SJSA1 (cell line): ENCODE measurements at places on chromosomes 7 and 10. TPM values are rescaled to one million over a fixed set of nuclear protein-coding genes. Genes with fewer than 3 reads are reported as not detected.

DNA sequence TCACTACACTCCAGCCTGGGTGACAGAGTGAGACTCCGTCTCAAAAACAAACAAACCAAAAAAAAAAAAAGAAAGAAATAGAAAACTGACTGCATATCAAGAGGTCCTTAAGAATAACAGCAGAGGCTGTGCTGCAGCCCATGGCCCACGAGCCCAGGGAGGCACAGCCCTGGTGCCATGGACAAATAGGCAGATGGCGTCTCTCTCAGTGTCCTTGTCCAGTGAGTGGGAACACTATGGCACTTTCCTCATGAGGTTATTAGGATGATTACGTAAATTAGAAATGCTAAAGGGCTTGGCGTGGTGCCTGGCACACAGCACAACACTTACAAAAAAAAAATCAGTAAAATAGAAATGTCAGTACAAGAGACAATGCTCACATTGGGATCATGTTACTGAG, 33.4 kb upstream of the PFKP start:
- H3K27ac ChIP-seq, result peak overlapping the region; percentile 8; the same call in 1 of the 2 replicates
- H3K4me1 ChIP-seq, result peaks cover 54% of the 10 kb centered on the region
- H3K27me3 ChIP-seq, result no peaks in the 10 kb centered on the region
- no peaks in the 10 kb centered on the region for H3K36me3 ChIP-seq
- DNase-seq, result no peak

DNA sequence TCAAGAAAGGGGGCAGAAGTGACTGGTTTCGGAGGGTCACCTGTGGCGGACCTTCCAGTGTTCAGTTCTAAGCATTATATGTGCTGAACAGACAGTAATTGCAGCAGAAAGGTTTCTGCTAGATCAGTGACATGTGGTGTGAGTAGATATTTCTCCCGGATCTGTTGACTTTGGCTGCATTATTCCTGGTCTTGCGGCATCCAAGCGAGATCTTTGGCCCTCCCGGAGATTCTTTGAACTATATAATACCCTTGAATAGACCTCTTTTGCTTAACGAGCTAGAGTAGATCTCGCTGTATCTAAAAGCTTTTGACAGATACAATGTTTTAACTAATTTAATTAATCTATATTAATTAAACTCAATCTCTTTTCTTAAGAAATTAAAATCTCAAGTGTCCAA, 99.8 kb downstream of the PTN start:
- H3K4me3 ChIP-seq, result no peak overlapping the region
- no peaks in the 10 kb centered on the region for H3K4me1 ChIP-seq
- H3K27ac ChIP-seq, result no peak overlapping the region
- no peak for DNase-seq
- H3K27me3 ChIP-seq, result no peaks in the 10 kb centered on the region
- H3K36me3 ChIP-seq, result no peaks in the 10 kb centered on the region

DNA sequence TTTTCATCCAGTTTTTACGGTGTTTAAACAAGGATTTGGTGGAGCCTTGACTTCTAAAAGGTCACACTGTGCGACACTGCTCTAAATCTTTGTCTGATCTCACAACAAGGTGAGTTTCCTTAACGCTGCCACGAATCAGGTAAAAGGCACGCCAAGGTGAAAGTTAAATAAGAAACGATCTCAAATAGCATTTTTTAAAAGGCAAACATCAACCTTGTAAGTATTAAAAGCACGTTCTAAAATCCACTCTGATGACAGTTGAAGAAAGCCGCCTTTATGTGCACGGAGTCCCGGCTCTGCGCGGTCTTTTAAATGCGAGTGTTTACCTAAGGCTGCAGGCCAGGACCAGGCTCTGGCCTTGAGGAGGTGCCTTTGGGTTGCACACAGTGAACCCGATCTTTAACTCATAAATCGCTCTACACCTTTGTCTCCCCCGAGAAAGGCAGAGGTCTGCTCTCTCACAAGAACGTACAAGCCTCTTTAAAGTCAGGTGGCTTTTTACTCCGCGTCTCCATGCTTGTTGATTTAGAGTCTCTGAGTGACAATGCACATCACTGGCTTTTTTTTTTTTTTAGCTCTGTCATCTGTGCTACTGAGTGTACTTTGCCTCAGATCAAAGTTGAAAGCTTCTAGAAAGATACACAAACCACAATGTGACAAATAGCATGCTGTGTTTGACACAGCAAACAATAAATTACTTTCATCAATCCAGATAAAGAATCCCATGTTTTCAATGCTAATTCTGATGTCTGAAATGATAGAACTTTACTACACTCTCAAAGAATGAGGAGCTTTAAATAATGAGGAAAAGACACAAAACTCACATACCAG, 25.9 kb upstream of the RNF32 start:
- peaks cover 4% of the 10 kb centered on the region; the same call in 1 of the 2 replicates for H3K27me3 ChIP-seq
- DNase-seq, result no peak
- no peak overlapping the region for H3K27ac ChIP-seq
- H3K4me1 ChIP-seq, result no peaks in the 10 kb centered on the region

DNA sequence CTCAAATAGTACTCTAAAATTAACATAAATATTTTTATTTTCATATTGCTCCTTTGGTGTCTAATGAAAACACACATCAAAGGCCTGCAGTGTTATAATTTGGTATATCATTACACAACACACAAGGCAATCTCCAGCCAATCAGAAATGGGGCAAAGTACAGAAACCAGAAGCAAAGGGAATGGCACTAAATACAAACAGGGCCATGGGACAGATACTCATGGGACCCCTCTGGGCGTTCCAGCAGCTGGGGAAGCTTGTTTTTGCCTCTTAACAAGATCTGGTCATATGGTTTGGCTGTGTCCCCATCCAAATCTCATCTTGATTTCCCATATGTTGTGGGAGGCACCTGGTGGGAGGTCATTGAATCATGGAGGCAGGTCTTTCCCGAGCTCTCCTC, 551.8 kb upstream of the NRP1 start:
- H3K4me3 ChIP-seq, result no peak overlapping the region
- no peaks in the 10 kb centered on the region for H3K36me3 ChIP-seq
- no peaks in the 10 kb centered on the region for H3K4me1 ChIP-seq
- DNase-seq, result no peak
- H3K27ac ChIP-seq, result no peak overlapping the region

GRCh38 chr10:75597773-75598440, 166.5 kb downstream of the LRMDA start:
- no peaks in the 10 kb centered on the region for H3K36me3 ChIP-seq
- no peaks in the 10 kb centered on the region for H3K4me1 ChIP-seq
- H3K27me3 ChIP-seq, result 0 out of 2 replicates have a peak, but pooled peaks cover 4% of the 10 kb centered on the region
- H3K27ac ChIP-seq, result no peak overlapping the region
- no peak for DNase-seq

- H3K36me3 ChIP-seq, result no peaks in the 10 kb centered on the region
- peaks cover 15% of the 10 kb centered on the region for H3K4me1 ChIP-seq
- H3K27me3 ChIP-seq, result no peaks in the 10 kb centered on the region
Observed at GRCh38 chr7:22681312-22681711, 45.7 kb upstream of the IL6 start.

DNA sequence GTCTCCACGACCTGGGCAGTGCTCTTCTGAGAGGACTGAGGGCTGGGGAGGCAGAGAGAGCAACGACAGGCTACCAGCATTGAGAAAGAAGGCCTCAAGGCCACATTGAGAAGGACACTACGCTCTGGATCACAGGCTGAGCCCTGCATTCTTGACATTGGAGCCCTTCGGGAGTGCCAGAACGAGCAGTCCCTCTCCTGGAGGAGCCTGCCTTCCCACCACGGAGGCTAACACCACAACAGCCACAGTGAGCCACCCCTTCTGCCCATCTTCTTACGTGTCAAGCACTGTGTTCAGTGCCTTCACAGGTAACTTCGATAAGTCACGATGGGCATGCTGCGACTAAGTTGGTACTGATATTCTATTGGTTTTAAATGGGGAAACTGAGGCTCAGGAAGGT, 267.8 kb downstream of the RPS24 start:
- H3K4me1 ChIP-seq, result peaks cover 9% of the 10 kb centered on the region
- H3K27ac ChIP-seq, result no peak overlapping the region
- no peaks in the 10 kb centered on the region for H3K36me3 ChIP-seq
- DNase-seq, result no peak

DNA sequence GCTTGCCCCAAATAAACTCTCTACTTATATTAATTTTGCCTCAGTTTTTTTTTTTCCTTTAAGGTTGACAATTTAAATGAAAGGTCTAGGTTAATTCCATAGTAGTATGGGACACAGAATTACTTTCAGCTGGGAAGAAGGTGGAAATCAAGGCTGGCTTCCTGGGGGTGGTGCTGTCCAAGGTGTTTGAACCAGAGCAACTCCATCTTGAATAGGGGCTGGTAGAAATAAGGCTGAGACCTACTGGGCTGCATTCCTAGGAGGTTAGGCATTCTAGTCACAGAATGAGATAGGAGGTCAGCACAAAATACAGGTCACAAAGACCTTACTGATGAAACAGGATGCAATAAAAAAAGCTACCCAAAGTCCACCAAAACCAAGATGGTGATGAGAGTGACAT, 1190.8 kb upstream of the AUTS2 start:
- H3K36me3 ChIP-seq, result no peaks in the 10 kb centered on the region
- H3K4me3 ChIP-seq, result no peak overlapping the region
- H3K27me3 ChIP-seq, result no peaks in the 10 kb centered on the region
- H3K4me1 ChIP-seq, result no peaks in the 10 kb centered on the region
- no peak overlapping the region for H3K27ac ChIP-seq

GRCh38 chr10:92690211-92690914, 608 bp downstream of the HHEX start:
- H3K4me3 ChIP-seq, result peak overlapping the region; percentile 94
- H3K36me3 ChIP-seq, result peaks cover 57% of the 10 kb centered on the region
- H3K4me1 ChIP-seq, result peaks cover 28% of the 10 kb centered on the region
- no peaks in the 10 kb centered on the region for H3K27me3 ChIP-seq

- H3K36me3 ChIP-seq, result 0 out of 2 replicates have a peak, but pooled peaks cover 3% of the 10 kb centered on the region
- H3K4me1 ChIP-seq, result no peaks in the 10 kb centered on the region
- no peak overlapping the region for H3K4me3 ChIP-seq
- no peaks in the 10 kb centered on the region for H3K27me3 ChIP-seq
- H3K27ac ChIP-seq, result no peak overlapping the region
Observed at GRCh38 chr7:133060004-133060403, 21.9 kb downstream of the CHCHD3 start.

GRCh38 chr7:6476596-6477317, 29.0 kb upstream of the DAGLB start:
- H3K27me3 ChIP-seq, result no peaks in the 10 kb centered on the region
- H3K4me1 ChIP-seq, result peaks cover 15% of the 10 kb centered on the region
- no peak for DNase-seq
- peaks cover 86% of the 10 kb centered on the region for H3K36me3 ChIP-seq
- H3K27ac ChIP-seq, result no peak overlapping the region
- no peak overlapping the region for H3K4me3 ChIP-seq

GRCh38 chr10:59229441-59229840, 53.0 kb downstream of the PHYHIPL start:
- DNase-seq, result no peak
- H3K27ac ChIP-seq, result no peak overlapping the region
- no peak overlapping the region for H3K4me3 ChIP-seq
- H3K36me3 ChIP-seq, result no peaks in the 10 kb centered on the region
- no peaks in the 10 kb centered on the region for H3K4me1 ChIP-seq

DNA sequence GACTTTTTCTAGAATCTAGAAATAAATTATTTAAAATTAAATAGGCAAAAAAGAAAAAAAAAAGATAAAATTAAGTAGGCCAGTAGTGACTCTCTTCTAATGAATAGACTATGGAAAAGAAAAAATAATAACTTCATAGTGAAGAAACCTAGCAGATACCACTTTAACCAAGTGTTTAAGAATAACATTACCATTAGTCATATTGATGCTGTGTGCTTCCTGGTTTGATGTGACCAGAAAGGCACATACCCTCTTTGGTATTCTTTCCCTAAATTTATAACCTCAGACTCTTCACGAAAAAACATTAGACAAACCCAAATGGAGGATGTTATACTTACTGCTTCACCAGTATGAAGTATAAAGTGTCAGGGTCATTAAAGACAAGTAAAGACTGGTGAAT, 42.6 kb downstream of the KIF20B start:
- H3K4me1 ChIP-seq, result no peaks in the 10 kb centered on the region
- no peak for DNase-seq
- H3K36me3 ChIP-seq, result peaks cover 65% of the 10 kb centered on the region
- H3K27ac ChIP-seq, result no peak overlapping the region

DNA sequence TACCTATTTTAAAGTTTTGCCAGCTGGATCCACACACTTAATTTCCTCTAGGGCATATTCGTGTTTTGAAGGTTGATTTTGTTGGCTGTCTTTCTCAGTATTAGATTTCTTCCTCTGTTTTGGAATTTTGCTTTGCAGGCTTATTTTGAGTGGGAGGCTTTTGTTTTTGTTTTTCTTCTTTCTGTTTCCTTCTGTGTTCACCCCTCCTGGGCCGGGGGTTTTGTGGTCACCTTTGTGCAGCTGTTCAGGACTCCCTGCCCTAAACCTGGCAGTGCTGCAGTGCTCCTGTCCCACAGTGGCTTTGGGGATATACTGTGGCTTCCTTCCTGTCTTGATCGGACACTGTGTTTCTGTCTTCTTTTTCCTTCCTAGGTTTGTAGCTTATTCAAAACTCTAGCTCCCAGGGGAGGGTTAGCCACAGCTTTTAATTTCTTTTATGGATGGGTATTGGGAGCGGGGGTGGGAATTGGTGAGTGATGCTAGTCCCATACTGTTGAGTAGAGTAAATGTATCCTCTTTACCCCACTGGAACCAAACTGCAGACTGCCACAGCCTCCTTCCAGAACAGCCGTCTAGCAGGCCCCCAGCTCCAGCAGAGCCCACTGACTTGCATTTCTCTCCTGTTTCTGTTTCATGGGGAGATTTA, 228.7 kb upstream of the FZD8 start:
- H3K4me1 ChIP-seq, result peaks cover 10% of the 10 kb centered on the region
- H3K27ac ChIP-seq, result no peak overlapping the region
- H3K27me3 ChIP-seq, result no peaks in the 10 kb centered on the region
- no peak for DNase-seq
- H3K4me3 ChIP-seq, result no peak overlapping the region

GRCh38 chr7:17289074-17289645, 9.3 kb upstream of the AHR start:
- no peaks in the 10 kb centered on the region for H3K4me1 ChIP-seq
- H3K4me3 ChIP-seq, result no peak overlapping the region
- no peaks in the 10 kb centered on the region for H3K36me3 ChIP-seq
- H3K27ac ChIP-seq, result no peak overlapping the region
- DNase-seq, result no peak

GRCh38 chr7:151408839-151409666, 785 bp downstream of the WDR86 start:
- H3K4me3 ChIP-seq, result peak overlapping the region; percentile 33; the same call in 1 of the 2 replicates
- peaks cover 24% of the 10 kb centered on the region for H3K4me1 ChIP-seq
- H3K27me3 ChIP-seq, result peaks cover 46% of the 10 kb centered on the region
- H3K36me3 ChIP-seq, result no peaks in the 10 kb centered on the region
- H3K27ac ChIP-seq, result no peak overlapping the region

GRCh38 chr7:148806187-148806586, 77.9 kb downstream of the EZH2 start:
- no peak overlapping the region for H3K27ac ChIP-seq
- H3K4me1 ChIP-seq, result no peaks in the 10 kb centered on the region
- no peak overlapping the region for H3K4me3 ChIP-seq

The ASAH2 gene
- total RNA-seq, result 1.9 TPM in 1 of 2 replicates, not detected in the other

The TMEM213 gene
- not detected in 2 replicates for total RNA-seq

The SPOCK2 gene
- not detected in 2 replicates for total RNA-seq

The NKX1-2 gene
- not detected in 2 replicates for total RNA-seq

The TLX1 gene
- total RNA-seq, result not detected in 2 replicates

The AFAP1L2 gene
- total RNA-seq, result 1.3 and 2.1 TPM in 2 replicates

The C10orf105 gene
- total RNA-seq, result not detected in 2 replicates

The CYP3A4 gene
- not detected in 2 replicates for total RNA-seq

The ZCCHC24 gene
- total RNA-seq, result 9.2 and 10.4 TPM in 2 replicates

The LRGUK gene
- total RNA-seq, result 0.05 TPM in 1 of 2 replicates, not detected in the other

The LRRD1 gene
- not detected in 2 replicates for total RNA-seq

The NEUROG3 gene
- total RNA-seq, result not detected in 2 replicates

The GJC3 gene
- not detected in 2 replicates for total RNA-seq

The CYP26A1 gene
- total RNA-seq, result 1.2 and 1.7 TPM in 2 replicates

The SLC26A5 gene
- total RNA-seq, result not detected in 2 replicates
